Breast epithelium (tissue), 4 donors: ENCODE measurements at places on chromosomes 3 and 15.

- no peak for DNase-seq
- H3K27me3 ChIP-seq: no peaks in the 10 kb centered on the region
- no peaks in the 10 kb centered on the region for H3K36me3 ChIP-seq
- no peak overlapping the region for H3K4me3 ChIP-seq
- no peak overlapping the region for H3K27ac ChIP-seq
Measured at GRCh38 chr3:140284372-140284771, 349.4 kb downstream of the CLSTN2 start.

- H3K27me3 ChIP-seq: no peaks in the 10 kb centered on the region
- H3K4me3 ChIP-seq: no peak overlapping the region
- H3K4me1 ChIP-seq: peaks cover 12% of the 10 kb centered on the region
- no peak overlapping the region for H3K27ac ChIP-seq
- no peaks in the 10 kb centered on the region for H3K36me3 ChIP-seq
- DNase-seq: no peak
Measured at GRCh38 chr3:37997342-37997741, 6.8 kb downstream of the VILL start.

DNA sequence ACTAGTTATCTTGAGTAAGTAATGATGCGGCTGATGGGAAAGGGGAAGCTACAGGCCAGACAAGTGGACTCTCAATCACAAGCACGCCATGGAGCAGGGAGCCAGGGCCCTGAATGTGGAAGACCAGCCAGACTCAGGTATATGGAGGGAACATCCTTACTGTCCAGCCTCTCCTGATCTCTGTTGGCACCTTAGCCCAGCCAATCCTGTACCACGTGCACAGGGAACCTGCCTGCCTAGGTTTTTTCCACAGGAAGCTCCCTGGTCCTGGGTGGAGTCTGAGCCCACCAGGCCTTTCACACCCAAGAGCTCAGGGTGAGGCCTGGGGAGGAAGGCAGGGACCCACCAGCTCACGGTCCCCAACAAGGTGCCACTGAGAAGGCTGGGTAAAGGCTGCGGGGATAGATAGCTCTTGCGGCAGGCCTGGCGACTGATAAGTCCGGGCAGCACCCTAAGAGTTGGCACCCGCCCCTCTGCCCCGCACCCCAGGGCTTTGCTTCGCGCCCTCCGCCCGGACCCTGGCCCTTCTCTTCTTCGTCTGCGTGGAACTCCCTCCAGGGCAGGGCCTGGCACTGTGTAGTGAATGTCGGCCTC lies 933 bp upstream of the APEH start:
- no peaks in the 10 kb centered on the region for H3K27me3 ChIP-seq
- DNase-seq: no peak

DNA sequence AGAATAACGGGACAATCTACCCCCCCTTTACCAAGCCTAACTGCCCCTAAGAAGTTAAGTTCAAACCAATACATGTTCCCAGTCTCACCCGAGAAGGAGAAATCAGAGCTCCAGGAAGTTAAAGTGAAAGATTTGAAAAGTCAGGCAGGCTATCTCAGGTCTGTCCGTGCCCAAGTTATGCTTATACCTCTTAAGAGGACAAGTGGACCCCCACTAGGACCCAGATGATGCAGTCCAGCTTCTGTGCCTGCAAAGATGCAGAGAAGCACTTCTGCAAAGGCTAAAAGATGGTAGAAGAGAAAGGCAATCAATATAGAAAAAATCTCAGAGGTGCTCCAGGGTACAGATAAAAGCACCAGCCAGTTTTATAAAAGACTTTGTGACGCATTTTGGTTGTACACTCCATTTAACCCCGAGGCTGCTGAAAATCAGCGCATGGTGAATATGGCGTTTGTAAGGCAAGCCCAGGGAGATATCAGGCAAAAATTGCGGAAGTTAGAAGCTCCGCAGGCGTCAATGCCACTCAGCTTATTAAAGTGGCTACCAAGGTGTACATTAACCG lies 9.8 kb upstream of the SLC9C1 start:
- no peak overlapping the region for H3K27ac ChIP-seq
- H3K4me1 ChIP-seq: no peaks in the 10 kb centered on the region
- H3K36me3 ChIP-seq: no peaks in the 10 kb centered on the region

- no peak overlapping the region for H3K4me3 ChIP-seq
- H3K4me1 ChIP-seq: no peaks in the 10 kb centered on the region
- H3K27me3 ChIP-seq: no peaks in the 10 kb centered on the region
- DNase-seq: no peak
- no peaks in the 10 kb centered on the region for H3K36me3 ChIP-seq
- no peak overlapping the region for H3K27ac ChIP-seq
Measured at GRCh38 chr3:59517388-59517787, 467.6 kb upstream of the CFAP20DC start.

DNA sequence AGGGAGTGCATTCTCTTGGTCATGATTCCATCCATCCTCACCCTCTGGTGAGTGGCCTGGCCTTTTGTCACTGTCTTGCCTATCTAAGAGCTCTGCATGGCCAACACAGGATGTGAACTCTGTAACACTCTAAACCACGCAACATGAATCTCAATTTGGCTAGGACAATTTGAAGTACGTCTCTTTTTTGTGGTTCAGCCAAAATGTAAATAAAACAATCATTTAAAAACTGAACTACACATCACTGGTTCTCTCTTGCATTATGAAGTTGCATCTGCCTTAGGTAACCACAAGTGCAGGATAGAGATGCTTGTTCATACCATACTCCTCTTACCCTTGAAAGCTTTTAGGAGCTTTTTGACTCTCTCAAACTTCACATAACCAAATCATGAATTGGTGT lies 27.3 kb downstream of the CCR3 start:
- no peaks in the 10 kb centered on the region for H3K36me3 ChIP-seq
- H3K4me1 ChIP-seq: no peaks in the 10 kb centered on the region
- DNase-seq: no peak
- H3K27ac ChIP-seq: no peak overlapping the region
- no peak overlapping the region for H3K4me3 ChIP-seq

DNA sequence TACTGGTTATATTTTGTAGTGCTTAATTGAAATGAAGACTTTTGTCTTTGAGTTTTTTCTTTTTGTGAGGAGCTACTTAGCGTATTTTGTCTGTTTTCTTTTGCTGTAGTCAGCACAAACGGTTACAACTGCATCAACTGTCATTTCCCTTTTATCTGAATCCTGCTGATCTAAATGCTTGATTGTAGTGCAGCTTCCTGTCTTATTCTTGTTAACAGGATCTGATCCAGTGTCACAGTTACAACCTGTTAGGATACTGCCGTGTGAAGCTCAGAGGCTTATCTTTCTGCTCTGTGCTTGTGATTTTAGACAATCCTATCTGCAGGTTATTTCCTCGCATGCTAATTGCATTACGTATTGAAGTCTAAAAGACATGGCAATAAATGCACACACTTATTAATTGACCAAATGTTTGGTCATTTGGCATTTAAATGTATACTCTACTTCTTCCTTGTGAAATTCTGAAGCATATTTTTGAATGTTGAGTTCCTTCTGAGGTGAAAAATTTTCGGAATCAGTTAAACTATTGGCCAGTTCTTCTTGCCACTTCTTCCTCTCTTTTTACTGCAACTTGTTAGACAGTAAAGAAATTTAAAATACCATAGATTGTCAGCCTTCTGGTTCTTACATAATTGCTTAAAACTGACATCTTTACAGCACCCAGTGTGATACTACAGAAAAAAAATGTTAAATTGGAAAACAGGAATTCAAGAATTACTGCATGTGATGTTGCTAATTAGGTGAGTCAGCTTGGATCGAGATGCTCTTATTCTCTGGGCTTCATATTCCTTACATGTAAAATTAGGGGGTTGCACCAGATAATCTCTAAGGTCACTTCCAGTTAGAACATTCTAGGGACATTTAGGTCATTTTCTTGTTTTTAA lies 168.2 kb downstream of the MBNL1 start:
- H3K36me3 ChIP-seq: no peaks in the 10 kb centered on the region
- no peak overlapping the region for H3K27ac ChIP-seq
- DNase-seq: no peak
- no peaks in the 10 kb centered on the region for H3K27me3 ChIP-seq
- H3K4me3 ChIP-seq: no peak overlapping the region

DNA sequence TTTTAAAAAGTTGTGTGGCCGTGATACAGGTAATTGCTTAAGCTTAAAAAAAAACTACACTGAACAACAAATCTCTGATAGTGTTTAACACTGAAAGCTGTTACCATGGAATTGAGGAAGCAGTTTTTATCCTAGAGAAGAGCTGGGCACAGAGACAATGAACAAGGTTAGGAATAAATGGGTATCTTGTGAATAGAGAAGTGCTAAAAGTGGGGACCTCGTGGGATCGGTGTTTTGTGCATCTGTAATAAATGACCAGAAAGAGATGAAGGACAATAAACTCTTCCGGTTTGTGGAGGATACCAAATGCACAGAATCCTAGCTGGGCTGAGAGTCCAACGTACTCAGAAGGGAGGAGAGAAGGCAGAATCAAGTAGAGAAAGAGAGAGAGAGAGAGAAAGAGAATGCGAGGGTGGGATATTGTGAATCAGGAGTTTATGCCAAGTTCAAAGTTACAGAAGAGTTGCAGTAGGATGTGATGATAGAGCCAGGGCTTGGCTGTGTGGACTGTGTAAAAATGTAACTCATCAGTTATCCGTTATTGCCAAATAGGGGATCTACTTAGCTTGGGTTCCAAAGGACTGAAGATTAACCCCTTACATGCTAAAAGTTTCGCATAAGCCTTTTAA lies 148.9 kb downstream of the IL20RB start:
- H3K27me3 ChIP-seq: peaks cover 8% of the 10 kb centered on the region
- H3K27ac ChIP-seq: no peak overlapping the region
- DNase-seq: no peak
- no peaks in the 10 kb centered on the region for H3K4me1 ChIP-seq

GRCh38 chr15:42503825-42504224 lies 8.4 kb downstream of the SNAP23 start:
- no peak overlapping the region for H3K4me3 ChIP-seq
- DNase-seq: no peak
- no peak overlapping the region for H3K27ac ChIP-seq
- no peaks in the 10 kb centered on the region for H3K36me3 ChIP-seq

GRCh38 chr15:48722764-48723661 lies 77.5 kb upstream of the FBN1 start:
- H3K4me3 ChIP-seq: no peak overlapping the region
- no peaks in the 10 kb centered on the region for H3K27me3 ChIP-seq
- no peak overlapping the region for H3K27ac ChIP-seq
- no peaks in the 10 kb centered on the region for H3K36me3 ChIP-seq

DNA sequence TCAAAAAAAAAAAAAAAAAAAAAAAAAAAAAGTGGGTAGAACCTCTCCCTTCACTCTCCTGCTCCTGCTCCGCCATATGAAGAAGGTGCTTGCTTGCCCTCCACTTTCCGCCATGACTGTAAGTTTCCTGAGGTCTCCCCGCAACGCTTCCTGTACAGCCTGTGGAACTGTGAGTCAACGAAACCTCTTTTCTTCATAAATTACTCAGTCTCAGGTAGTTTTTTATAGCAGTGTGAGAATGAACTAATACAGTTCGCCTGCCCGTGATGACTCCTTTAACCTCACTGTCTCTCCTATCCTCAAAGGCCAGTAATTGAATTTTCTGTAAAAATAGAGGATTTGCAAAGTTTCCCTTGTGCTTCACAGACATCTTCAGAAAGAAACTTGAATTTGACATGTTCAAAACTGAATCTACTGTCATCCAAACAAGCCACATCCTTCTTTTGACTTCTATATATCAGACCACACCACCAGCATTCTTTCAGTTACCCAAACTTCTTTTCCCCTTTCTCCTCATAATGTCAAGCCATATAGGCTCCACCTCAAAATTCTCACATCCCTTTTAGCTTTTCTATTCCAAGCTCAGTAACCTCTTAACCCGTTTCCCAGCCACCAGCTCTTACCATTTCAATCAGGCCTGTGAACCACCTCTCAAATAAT lies 44.3 kb downstream of the P2RY1 start:
- no peaks in the 10 kb centered on the region for H3K27me3 ChIP-seq
- H3K27ac ChIP-seq: no peak overlapping the region
- DNase-seq: no peak
- no peak overlapping the region for H3K4me3 ChIP-seq
- H3K4me1 ChIP-seq: no peaks in the 10 kb centered on the region

GRCh38 chr3:38151667-38152265 lies 13.3 kb downstream of the MYD88 start:
- no peak overlapping the region for H3K27ac ChIP-seq
- H3K4me3 ChIP-seq: no peak overlapping the region
- H3K36me3 ChIP-seq: no peaks in the 10 kb centered on the region
- H3K4me1 ChIP-seq: no peaks in the 10 kb centered on the region
- no peaks in the 10 kb centered on the region for H3K27me3 ChIP-seq

DNA sequence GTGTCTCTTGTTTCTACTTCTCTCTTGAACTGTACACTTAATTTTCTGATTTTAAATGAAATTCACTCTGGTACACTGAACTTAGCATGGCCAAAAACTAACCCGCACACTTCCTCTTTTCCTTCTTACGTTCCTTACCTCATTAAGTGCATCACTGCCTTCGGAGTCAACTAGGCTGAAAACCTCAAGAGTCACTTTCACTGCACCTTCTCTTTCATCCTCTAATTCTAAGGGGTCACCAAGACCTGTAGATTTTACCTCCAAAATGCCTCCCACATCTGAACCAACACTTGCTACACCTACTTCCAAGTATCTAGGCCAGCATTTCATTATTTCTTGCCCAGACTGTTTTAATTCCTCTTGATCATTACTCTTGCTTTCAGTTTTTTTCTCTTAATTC lies 6.6 kb downstream of the CBLB start:
- no peaks in the 10 kb centered on the region for H3K27me3 ChIP-seq
- no peak for DNase-seq
- no peaks in the 10 kb centered on the region for H3K36me3 ChIP-seq
- H3K4me1 ChIP-seq: peaks cover 9% of the 10 kb centered on the region

GRCh38 chr3:28241221-28242160 lies at the start of gene CMC1:
Gene CMC1, plus strand, starts transcription at chr3:28241619. Its CDS starts 175 bp downstream, at chr3:28241794.
- no peaks in the 10 kb centered on the region for H3K27me3 ChIP-seq
- peak within 1 kb of the TSS; percentile 100 for H3K4me3 ChIP-seq
- no peaks in the 10 kb centered on the region for H3K36me3 ChIP-seq
- DNase-seq: peak; percentile 95
- H3K4me1 ChIP-seq: no peaks in the 10 kb centered on the region

GRCh38 chr15:25705433-25706115 lies 157.6 kb downstream of the ATP10A start:
- no peaks in the 10 kb centered on the region for H3K27me3 ChIP-seq
- H3K4me3 ChIP-seq: no peak overlapping the region
- H3K27ac ChIP-seq: no peak overlapping the region

GRCh38 chr3:121916189-121916588 lies 22.0 kb downstream of the SLC15A2 start:
- H3K27me3 ChIP-seq: no peaks in the 10 kb centered on the region
- H3K36me3 ChIP-seq: no peaks in the 10 kb centered on the region
- no peak for DNase-seq
- H3K4me3 ChIP-seq: no peak overlapping the region
- no peak overlapping the region for H3K27ac ChIP-seq

GRCh38 chr15:75034615-75035014 lies 11.2 kb downstream of the PPCDC start:
- no peak overlapping the region for H3K27ac ChIP-seq
- H3K36me3 ChIP-seq: no peaks in the 10 kb centered on the region
- no peak overlapping the region for H3K4me3 ChIP-seq
